Activated CD4-positive, alpha-beta memory T cell treated with anti-CD3 and anti-CD28 coated beads, Interleukin-2, amount 10 ng/mL, durations not matched to agents 7 days and 5 days (primary cell): ENCODE measurements at places on chromosomes 12 and 14. TPM values are rescaled to one million over a fixed set of nuclear protein-coding genes. Genes with fewer than 3 reads are reported as not detected.

The CIT gene
- total RNA-seq, result 100 TPM

The KRT3 gene
- total RNA-seq, result not detected

The CISTR gene
- total RNA-seq, result not detected

DNA sequence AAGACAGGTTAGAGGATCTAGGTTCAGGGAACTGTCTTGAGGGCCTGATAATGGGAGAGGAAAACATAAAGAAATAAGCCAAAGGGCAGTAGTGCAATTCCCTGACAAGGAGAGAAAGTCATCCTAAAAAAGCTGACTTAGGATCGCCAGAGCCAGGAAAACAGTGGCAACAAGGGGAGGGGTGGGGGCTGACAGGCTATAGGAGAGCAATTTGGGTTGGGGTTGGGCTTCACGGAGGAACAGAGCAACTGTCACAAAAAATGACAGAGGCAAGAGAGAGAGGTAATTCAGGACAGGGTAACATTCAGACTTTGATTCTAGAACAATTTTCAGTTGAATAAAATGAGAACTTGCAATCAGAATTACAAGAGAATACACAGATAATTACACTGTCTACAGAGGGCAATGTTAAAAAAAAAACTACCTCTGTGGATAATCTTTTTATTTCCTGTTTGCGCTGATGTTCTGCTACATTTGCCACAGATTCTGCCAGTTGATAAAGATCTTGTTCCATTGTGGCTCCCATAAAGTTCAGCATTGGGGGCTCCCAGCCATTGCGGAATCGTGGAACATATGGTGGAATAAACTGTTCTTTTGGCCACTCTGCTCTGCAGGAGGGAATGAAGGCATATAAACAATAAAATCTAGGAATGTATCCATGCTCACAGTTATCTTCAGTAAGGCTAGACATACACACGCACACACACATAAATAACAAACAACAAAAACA lies 138.6 kb downstream of the EPS8 start:
- no peak for DNase-seq

- DNase-seq, result no peak
Measured at GRCh38 chr12:14993537-14994266, 20.9 kb downstream of the PDE6H start.
